A673 (cell line): ENCODE measurements at places on chromosomes 13 and 19. TPM values are rescaled to one million over a fixed set of nuclear protein-coding genes. Genes with fewer than 3 reads are reported as not detected.

- H3K36me3 ChIP-seq = no peaks in the 10 kb centered on the region
- H3K4me3 ChIP-seq = peak overlapping the region; percentile 86
- peak overlapping the region; percentile 97 for H3K27ac ChIP-seq
- H3K4me1 ChIP-seq = peaks cover 10% of the 10 kb centered on the region
Observed at GRCh38 chr19:41398050-41398418, 416 bp downstream of the BCKDHA start.

GRCh38 chr13:32284927-32285632 lies 30.1 kb downstream of the ZAR1L start:
- no peaks in the 10 kb centered on the region for H3K36me3 ChIP-seq
- H3K27me3 ChIP-seq = no peaks in the 10 kb centered on the region
- H3K4me3 ChIP-seq = no peak overlapping the region
- no peak overlapping the region for H3K27ac ChIP-seq

GRCh38 chr19:456547-457110 lies 4.2 kb downstream of the SHC2 start:
- H3K4me3 ChIP-seq = no peak overlapping the region
- peaks cover 13% of the 10 kb centered on the region for H3K27me3 ChIP-seq
- H3K36me3 ChIP-seq = no peaks in the 10 kb centered on the region

- no peaks in the 10 kb centered on the region for H3K36me3 ChIP-seq
- H3K27ac ChIP-seq = no peak overlapping the region
- H3K4me3 ChIP-seq = no peak overlapping the region
- H3K27me3 ChIP-seq = no peaks in the 10 kb centered on the region
- no peak for DNase-seq
Observed at GRCh38 chr19:56111601-56112312, 9.3 kb downstream of the ZNF787 start.

GRCh38 chr19:3975637-3976087 lies 4.8 kb upstream of the DAPK3 start:
- H3K4me3 ChIP-seq = no peak overlapping the region
- no peak overlapping the region for H3K27ac ChIP-seq
- H3K4me1 ChIP-seq = no peaks in the 10 kb centered on the region
- DNase-seq = no peak
- H3K36me3 ChIP-seq = peaks cover 58% of the 10 kb centered on the region

DNA sequence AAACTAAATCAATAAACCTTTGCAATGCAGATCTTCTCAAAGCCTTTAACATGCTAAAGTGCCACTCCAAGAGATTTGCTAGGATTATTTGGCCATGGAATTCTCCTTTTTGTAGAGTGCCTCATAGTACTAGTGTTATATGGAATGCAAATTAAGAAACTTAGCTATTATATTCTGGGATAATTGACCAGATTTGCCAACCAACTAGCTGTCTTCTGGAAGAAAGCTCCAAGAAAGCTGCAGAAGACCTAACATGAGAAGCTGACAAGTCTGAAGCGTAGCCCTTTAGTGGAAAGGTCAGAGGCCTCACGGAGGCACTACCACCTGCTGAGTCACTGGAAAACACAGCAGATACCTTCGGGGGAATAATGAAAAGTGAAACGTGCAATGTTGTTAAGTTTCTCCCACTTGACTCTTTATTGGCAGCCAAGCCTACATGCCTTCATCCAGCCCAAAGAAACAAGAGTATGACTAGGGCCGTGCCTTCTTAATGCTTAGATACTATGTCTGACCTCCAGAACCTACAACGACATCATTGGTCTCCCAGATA lies 29.8 kb upstream of the KATNAL1 start:
- no peaks in the 10 kb centered on the region for H3K27me3 ChIP-seq
- H3K4me3 ChIP-seq = no peak overlapping the region
- no peaks in the 10 kb centered on the region for H3K36me3 ChIP-seq
- DNase-seq = no peak

DNA sequence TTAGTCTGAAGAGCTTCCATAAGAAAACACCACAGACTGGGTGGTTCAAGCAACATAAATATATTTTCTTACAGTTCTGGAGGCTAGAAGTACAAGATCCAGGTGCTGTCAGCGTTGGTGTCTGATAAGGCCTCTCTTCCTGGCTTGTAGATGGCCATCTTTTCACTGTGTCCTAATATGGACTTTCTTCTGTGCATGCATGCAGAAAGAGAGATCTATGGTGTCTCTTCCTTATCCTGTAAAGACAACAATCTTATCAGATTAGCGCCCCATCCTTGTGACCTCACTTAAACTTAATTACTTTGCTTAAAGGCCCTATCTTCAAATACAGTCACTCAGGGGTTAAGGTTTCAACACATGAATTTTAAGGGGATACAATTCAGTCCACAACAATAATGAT lies 14.1 kb upstream of the NDFIP2 start:
- no peaks in the 10 kb centered on the region for H3K36me3 ChIP-seq
- no peaks in the 10 kb centered on the region for H3K4me1 ChIP-seq
- no peak for DNase-seq
- no peaks in the 10 kb centered on the region for H3K27me3 ChIP-seq

DNA sequence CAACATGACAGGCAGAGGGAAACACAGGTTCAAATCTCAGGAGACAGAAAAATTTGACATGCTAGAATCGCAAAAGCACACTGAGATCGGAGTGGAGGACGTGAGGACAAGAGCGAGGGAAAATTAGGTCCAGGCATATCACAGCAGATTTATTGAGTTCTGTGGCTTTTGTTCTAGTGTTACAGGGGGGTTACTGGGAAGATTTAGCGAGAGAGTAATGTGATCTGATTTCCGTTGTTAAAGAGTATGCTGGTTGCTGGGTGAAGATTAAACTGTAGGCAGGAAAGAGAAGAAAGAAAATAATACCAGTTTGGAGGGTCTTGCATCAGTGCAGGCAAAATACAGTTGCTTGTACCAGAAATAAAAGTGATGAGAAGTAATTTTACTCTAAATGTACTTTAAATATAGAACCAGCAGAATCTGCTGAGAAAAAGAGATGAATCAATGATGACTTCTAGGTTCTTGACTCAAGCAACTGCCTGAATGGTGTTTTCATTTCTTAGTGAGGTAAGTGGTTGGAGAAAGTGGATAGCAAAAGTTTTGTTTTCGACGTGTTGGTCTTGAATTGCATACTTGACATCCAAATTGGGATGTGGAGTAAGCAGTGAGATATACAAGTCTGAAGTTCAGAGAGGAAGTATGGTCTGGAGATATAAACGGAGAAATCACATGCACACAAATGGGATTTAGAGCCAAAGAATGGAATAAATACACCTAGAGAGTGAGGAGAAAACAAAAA lies 35.7 kb downstream of the UFM1 start:
- H3K4me1 ChIP-seq = peaks cover 9% of the 10 kb centered on the region
- H3K36me3 ChIP-seq = no peaks in the 10 kb centered on the region
- H3K27me3 ChIP-seq = peaks cover 4% of the 10 kb centered on the region
- H3K27ac ChIP-seq = peak overlapping the region; percentile 8
- peak; percentile 52 for DNase-seq

GRCh38 chr19:46371371-46371901 lies 24.5 kb downstream of the PPP5C start:
- H3K27me3 ChIP-seq = no peaks in the 10 kb centered on the region
- peaks cover 20% of the 10 kb centered on the region for H3K4me1 ChIP-seq
- no peak for DNase-seq
- H3K36me3 ChIP-seq = peaks cover 10% of the 10 kb centered on the region
- peak overlapping the region; percentile 32 for H3K27ac ChIP-seq
- no peak overlapping the region for H3K4me3 ChIP-seq

DNA sequence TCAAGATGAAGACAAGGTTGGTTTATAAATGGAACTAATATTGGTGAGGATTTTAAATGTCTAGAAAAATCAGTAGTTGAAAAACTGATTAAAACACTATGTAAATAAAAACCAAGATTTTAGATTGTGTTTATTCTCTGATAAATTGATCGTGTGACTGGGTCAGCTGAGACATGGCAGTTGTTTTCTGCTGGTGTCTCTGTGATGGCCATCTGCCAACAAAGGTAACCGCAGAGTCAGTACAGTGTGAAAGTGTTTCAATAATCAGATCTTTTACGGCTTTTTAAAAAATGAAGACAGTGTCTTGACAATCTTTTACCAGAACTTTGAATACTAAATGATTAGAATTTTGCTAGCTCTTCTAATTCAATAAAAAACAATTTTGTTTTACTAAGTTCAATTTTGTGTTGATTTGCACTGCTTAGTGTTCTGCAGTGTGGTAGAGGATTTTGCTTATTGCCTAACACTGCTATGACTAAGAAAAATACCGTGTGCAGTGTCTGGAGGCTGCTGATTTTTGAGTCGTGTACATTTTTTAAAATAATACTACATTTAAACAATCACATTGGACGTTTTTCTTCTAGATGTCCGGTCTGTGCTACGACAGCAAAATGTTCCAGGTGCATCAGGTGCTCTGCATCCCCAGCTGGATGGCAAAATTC lies 32.7 kb upstream of the GPR183 start:
- no peak for DNase-seq
- no peaks in the 10 kb centered on the region for H3K4me1 ChIP-seq
- H3K4me3 ChIP-seq = no peak overlapping the region
- no peaks in the 10 kb centered on the region for H3K27me3 ChIP-seq

GRCh38 chr13:28136916-28137315 lies 1.4 kb upstream of the PAN3 start:
- peaks cover 6% of the 10 kb centered on the region for H3K4me1 ChIP-seq
- H3K27me3 ChIP-seq = no peaks in the 10 kb centered on the region
- H3K36me3 ChIP-seq = no peaks in the 10 kb centered on the region
- DNase-seq = no peak
- H3K27ac ChIP-seq = peak overlapping the region; percentile 100

- no peak overlapping the region for H3K4me3 ChIP-seq
- no peak for DNase-seq
- H3K36me3 ChIP-seq = no peaks in the 10 kb centered on the region
- H3K4me1 ChIP-seq = peaks cover 3% of the 10 kb centered on the region
Observed at GRCh38 chr19:43420954-43421353, 6.3 kb downstream of the TEX101 start.

DNA sequence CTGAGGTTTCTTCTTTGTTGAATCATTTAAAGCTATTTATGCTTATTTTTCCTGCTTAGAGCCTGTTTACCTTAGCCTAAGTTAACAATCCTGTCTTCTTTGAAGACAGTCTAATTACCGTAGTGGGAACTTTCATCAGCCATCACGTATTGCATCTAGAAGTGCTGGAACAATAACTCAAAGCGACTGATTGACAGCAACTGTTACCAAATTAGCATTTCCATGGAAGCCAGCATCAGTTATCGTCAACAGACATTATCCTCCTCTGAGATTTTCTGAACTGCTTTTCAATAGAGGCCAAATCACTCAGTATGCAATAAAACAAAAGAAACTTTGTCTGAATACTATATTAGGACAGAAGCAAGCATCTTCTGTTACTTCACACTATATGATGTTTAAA lies 433.3 kb upstream of the SLITRK1 start:
- no peak for DNase-seq
- H3K4me1 ChIP-seq = no peaks in the 10 kb centered on the region
- no peaks in the 10 kb centered on the region for H3K36me3 ChIP-seq
- H3K4me3 ChIP-seq = no peak overlapping the region

DNA sequence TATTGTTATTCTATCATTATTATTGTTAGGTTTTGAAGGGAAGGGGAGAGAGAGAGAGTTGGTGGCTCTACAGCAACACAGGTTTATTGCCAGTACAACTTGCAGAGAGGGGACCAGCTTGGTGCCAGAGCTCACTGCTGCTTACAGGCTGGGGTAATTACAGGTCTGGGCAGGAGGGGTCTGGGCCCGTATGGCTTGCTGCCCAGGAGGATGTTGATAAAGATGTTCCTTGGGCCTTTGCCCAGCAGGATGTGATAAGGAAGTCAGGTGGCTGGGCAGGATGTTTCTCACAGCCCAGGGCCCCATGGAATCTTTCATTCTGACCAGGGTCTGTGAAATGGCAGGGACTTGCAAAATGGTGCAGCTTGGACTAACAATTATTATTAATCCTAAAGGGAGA lies 64.2 kb upstream of the ZNF599 start:
- no peak overlapping the region for H3K27ac ChIP-seq
- no peaks in the 10 kb centered on the region for H3K4me1 ChIP-seq
- H3K27me3 ChIP-seq = peaks cover 11% of the 10 kb centered on the region
- no peak overlapping the region for H3K4me3 ChIP-seq

GRCh38 chr13:37715606-37716015 lies 117.0 kb upstream of the POSTN start:
- H3K27me3 ChIP-seq = no peaks in the 10 kb centered on the region
- no peaks in the 10 kb centered on the region for H3K4me1 ChIP-seq
- no peak overlapping the region for H3K4me3 ChIP-seq
- peak; percentile 23 for DNase-seq
- no peaks in the 10 kb centered on the region for H3K36me3 ChIP-seq
- no peak overlapping the region for H3K27ac ChIP-seq

- H3K27me3 ChIP-seq = no peaks in the 10 kb centered on the region
- no peaks in the 10 kb centered on the region for H3K4me1 ChIP-seq
- H3K36me3 ChIP-seq = no peaks in the 10 kb centered on the region
- H3K27ac ChIP-seq = no peak overlapping the region
Observed at GRCh38 chr19:19568802-19569756, 31.0 kb downstream of the CILP2 start.

GRCh38 chr13:44206434-44206833 lies 167.2 kb upstream of the SERP2 start:
- DNase-seq = no peak
- no peaks in the 10 kb centered on the region for H3K36me3 ChIP-seq
- no peaks in the 10 kb centered on the region for H3K4me1 ChIP-seq
- H3K4me3 ChIP-seq = no peak overlapping the region

GRCh38 chr19:49636233-49636932 lies 3.6 kb downstream of the RRAS start:
- H3K27ac ChIP-seq = peak overlapping the region; percentile 59
- peaks cover 3% of the 10 kb centered on the region for H3K36me3 ChIP-seq
- DNase-seq = no peak
- no peak overlapping the region for H3K4me3 ChIP-seq
- H3K4me1 ChIP-seq = peaks cover 27% of the 10 kb centered on the region
- H3K27me3 ChIP-seq = no peaks in the 10 kb centered on the region

GRCh38 chr19:32702010-32702409 lies 10.4 kb downstream of the NUDT19 start:
- no peaks in the 10 kb centered on the region for H3K27me3 ChIP-seq
- no peak overlapping the region for H3K27ac ChIP-seq
- H3K4me3 ChIP-seq = no peak overlapping the region
- DNase-seq = no peak
- no peaks in the 10 kb centered on the region for H3K4me1 ChIP-seq

GRCh38 chr19:43430976-43431375 lies 16.3 kb downstream of the TEX101 start:
- H3K27me3 ChIP-seq = no peaks in the 10 kb centered on the region
- no peak overlapping the region for H3K4me3 ChIP-seq
- no peaks in the 10 kb centered on the region for H3K36me3 ChIP-seq
- H3K4me1 ChIP-seq = peaks cover 3% of the 10 kb centered on the region
- no peak overlapping the region for H3K27ac ChIP-seq
- DNase-seq = no peak

GRCh38 chr13:50133358-50133953 lies 118.2 kb downstream of the KCNRG start:
- H3K27me3 ChIP-seq = no peaks in the 10 kb centered on the region
- no peak for DNase-seq
- no peak overlapping the region for H3K27ac ChIP-seq
- H3K4me1 ChIP-seq = peaks cover 5% of the 10 kb centered on the region
- no peaks in the 10 kb centered on the region for H3K36me3 ChIP-seq
- no peak overlapping the region for H3K4me3 ChIP-seq

GRCh38 chr13:46071590-46072249 lies 19.2 kb upstream of the ZC3H13 start:
- no peaks in the 10 kb centered on the region for H3K27me3 ChIP-seq
- H3K4me3 ChIP-seq = no peak overlapping the region
- DNase-seq = no peak
- no peaks in the 10 kb centered on the region for H3K36me3 ChIP-seq

Gene PRR19
- 2.5 and 3.6 TPM in 2 replicates for total RNA-seq

Gene SELENOW
- 107 and 121 TPM in 2 replicates for total RNA-seq

Gene ZNF850
- 11.8 and 14.7 TPM in 2 replicates for total RNA-seq

Gene EXOSC5
- total RNA-seq = 35.0 and 43.1 TPM in 2 replicates

Gene DOCK6
- 15.6 and 24.5 TPM in 2 replicates for total RNA-seq

Gene ZNF846
- total RNA-seq = 3.9 and 7.7 TPM in 2 replicates

Gene ZNF441
- total RNA-seq = 3.7 TPM in 2 replicates
